Stimulated activated CD8-positive, alpha-beta memory T cell treated with anti-CD3 and anti-CD28 coated beads, Interleukin-7, amount 100 ng/mL, for 48 hours (primary cell): ENCODE measurements at places on chromosomes 5 and 9.

GRCh38 chr5:147669169-147669869 is 113.2 kb downstream of the JAKMIP2 start:
- DNase-seq: no peak

- DNase-seq: no peak
Measured at GRCh38 chr5:90803876-90804275, 245.3 kb downstream of the ADGRV1 start.

- no peak for DNase-seq
Measured at GRCh38 chr5:14436801-14437542, 144.6 kb upstream of the OTULINL start.

- no peak for DNase-seq
Measured at GRCh38 chr9:131610231-131610761, 65.0 kb downstream of the PRRT1B start.

GRCh38 chr9:136825295-136826187 is 16.7 kb upstream of the AJM1 start:
- no peak for DNase-seq

DNA sequence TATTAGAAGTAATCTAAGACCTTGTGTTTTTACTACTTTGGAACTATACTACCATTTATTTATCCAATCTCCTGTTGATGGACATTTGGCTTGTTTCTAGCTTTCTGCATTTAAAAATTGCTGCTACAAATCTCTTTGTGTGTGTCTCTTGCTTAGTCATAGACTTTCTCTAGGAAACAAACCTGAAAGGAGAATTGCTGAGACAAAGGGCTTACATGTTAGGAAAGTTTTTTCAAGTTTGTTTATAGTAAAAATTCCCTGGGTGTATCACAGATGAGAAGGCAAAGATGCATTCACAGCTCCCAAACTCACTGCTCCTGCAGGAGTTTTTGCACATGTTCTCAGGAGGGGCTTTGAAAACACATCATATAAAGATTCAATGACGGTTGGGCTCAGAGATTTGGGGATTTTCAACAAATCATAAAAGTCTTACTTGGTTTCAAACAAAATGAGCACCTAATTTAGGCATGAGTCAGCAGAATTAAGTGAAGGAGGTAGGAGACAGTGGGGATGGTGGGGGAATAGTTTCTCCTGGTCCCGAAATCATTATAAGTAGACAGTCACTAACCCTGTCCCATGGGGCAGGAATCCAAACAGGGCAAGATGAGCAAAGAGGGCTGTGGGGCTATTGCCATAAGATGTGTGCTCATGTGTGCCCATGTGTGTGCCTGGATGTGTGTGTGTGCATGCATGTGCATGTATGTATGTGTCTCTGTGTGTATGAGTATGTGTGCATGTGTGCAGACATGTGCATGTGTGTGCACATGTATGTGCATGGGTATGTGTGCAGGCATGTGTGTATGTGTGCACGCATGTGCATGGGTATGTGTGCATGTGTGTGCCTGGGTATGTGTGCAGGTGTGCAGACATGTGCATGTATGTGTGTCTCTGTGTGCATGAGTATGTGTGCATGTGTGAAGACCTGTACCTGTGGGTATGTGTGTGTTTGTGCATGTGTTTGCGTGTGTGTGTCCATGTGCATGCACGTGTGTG is 43.4 kb upstream of the S1PR3 start:
- DNase-seq: no peak

- no peak for DNase-seq
Measured at GRCh38 chr9:120151806-120152205, 428.2 kb downstream of the CDK5RAP2 start.

DNA sequence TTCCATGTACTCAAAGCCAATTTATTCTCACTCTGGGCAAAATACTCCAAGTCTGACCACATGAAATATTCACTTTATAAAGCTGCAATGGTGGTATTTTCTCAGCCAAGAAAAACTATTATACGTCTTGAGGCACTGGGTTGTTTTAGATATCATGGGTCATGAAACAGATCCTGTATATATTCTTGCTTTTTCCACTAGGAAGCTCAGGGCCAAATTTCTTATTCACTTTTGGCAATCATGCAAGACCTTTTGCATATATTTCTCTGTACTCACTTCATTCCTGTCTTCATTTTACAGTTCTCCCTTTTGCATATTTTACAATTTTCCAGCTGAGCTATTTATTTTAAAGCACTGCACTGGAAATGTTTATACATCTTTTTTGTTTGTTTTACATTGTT is 49.8 kb downstream of the GABBR2 start:
- DNase-seq: no peak

DNA sequence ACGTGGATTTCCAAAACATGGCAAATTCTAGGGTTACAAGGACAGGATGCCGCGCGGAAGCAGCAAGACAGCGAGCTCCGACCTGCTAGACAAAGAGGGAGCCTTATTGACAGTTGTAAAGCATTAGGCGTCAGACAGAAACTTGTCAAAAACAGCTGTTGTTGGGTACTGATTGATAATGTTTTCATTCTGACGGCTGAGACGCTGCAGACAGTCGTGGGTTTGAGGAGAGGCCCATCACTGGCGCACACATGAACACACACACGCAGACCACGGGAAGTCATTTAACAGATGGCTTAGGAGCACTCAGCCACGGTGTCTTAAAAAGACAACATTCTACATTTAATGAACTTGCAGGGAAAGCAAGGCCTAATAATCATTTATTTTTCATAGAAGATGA is 324.0 kb downstream of the NDUFS4 start:
- DNase-seq: no peak

- no peak for DNase-seq
Measured at GRCh38 chr9:76525196-76525595, 66.2 kb downstream of the GCNT1 start.

- DNase-seq: no peak
Measured at GRCh38 chr5:53027913-53028312, 38.8 kb downstream of the ITGA2 start.

DNA sequence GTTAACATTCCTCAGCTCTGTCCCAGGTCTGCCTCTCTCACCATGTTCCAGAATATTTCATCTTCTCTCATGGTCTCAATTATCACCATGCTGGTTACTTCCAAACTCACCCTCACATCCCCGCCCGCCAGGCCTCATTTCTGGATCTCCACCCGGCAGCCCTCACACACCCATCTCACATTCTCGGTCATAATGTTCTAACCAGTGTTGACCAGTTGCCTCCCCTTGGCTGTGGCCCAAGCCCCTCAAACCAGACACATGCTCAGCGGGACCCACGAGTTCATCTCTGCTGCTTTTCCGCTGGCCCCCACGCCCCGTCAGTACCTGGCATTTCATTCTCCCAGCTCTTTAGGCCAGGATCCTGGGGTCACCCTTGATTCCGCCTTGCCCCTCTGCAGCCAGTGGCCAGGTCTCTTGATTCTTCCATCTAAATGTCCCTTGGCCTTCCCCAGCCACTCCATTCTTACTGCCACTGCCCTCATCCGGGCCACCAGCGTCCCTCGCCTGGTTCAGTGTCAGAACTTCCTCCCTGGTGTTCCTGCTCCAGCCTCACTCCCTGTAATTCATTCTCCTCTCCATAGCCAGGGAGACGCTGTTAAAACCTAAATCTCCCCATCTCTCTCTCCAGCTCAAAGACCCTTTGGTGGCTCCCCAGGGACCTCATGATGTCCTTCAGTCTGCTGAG is 141.7 kb downstream of the MVB12B start:
- DNase-seq: no peak

DNA sequence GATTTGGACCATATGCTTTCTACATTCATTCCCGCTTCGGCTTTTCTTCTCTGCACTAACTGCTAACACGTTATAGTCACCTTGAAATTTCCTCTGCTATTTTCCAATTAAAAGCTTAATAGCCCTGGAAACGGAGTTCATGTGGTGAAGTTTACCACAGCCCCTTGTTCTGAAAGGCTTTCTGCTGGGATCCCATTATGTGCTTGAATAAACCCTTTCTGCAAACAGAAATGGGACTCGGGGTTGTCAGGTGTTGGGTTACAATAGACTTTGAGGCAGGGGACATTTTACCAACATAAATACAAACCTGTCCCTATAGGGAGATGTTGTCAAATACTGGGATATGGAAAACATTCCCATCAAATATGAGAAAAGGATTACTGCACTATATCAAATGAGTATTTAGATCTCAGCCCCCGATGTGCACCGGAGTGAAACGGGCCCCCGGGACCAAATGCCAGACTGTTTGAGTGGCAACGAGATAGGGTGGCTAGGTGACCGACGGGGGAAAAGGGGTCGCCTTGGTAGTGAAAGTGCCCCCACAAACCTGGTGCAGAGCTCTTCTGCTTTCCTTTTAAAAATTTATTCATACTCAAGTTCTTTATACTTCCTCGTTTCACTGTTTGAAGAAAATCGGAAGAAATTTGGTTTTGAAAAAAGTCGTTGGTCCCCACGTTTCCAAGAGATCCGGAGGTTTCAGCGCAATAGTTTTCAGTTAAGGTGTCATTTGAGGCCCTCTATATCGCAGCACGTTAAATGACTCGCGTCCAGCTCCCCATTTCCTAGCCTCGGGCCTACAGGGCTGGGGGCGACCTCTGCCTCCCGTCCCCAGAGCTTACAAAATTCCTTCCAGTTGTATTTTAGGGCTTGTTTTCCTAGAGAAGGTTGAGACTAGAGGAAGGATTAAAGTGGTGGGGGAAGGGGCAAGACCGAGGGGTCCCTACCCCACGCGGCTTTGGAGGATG is 2.1 kb upstream of the DMRT3 start:
- DNase-seq: no peak

DNA sequence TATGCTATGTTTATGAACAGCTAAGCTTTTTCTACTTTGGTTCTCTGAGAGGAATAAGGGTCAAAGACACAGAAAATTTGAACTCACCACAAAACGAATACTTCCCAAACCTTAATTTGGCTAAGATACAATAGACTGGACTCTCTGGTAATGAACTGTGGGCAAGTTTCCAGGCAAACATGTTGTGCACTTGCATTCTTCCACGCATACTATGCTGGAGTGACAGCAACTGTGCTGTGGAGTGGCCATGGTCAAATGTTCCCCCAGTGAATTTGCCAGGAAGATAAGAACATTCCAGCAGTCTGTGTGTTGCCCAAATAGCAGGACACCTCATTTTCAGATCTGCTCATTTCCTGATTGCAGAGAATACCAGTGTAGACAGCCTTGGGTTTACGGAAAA is 275.3 kb upstream of the IL12B start:
- DNase-seq: no peak

GRCh38 chr5:154300207-154300883 is 109.8 kb downstream of the GALNT10 start:
- no peak for DNase-seq

DNA sequence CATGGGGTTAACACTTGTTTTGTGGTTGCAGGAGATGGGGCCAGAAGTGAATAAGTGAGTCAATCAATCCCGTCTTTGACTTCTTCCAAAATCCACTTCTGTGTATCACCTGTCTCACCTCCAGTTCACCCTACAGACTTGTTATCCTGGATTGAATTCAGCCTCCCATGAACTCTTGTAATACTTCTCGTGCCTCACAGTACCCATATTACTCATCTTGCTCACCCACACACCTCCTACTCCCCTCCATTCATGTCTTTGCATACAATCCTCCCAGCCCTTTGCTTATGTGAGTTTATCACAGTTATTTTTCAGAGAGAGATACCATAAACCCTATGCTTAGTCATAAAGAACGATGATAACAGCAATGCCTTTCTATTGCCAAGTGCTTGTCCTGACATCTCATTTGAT is 52.9 kb upstream of the PAPPA start:
- DNase-seq: no peak

DNA sequence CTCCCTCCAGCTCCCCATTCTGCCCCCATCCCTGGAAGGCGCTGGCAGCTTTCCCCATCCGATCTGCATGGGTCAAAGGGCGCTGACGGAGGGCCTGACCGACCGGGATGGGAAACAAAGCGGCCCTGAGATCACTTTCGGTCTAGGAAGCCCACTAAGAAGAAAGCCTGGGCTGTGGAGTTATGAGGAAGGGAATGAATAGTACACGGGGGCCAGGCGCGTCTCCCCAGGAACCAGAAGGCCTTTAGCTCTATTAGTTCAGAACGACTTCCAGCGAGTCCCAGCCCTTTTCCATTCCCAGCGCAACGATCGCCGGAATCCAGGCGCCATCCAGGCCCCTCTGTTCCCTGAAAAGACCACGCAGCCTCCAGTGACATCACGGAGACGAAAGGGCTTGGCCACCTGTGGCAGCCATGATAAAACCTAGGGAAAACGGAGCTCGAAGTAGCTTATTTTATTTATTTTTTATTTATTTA is 70.1 kb upstream of the CCDC180 start:
- DNase-seq: no peak

DNA sequence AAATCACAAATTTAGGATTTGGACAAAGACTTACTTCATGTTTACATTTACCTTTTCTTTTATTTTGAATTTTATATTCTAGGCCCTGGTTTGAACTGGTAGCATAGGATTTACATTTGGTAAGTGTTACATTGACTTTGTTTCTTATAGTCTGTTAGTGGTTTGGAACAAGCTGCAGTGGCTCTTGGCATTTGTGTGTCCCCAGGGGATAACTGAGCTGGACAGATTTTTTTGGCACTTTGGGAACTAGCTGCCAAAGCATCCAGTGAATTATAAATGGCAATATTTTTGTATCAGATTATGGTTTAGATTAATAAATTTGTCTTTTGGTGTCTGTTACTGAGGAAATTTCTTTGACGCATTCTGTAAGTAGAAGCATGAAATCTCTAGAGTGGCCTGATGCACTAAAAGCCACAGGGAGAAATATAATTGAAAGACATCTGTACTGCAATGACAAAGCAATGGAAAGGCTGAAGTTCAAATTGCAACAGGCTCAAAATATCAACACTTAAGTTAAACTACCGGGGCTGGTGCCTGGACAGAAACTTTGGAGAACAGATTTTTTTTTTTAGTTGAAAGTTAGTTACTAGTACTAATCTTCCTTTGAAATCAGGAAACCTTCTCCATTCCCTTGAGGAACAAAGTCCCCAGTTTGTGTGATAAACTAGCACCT is 107.6 kb upstream of the PLCXD3 start:
- no peak for DNase-seq

DNA sequence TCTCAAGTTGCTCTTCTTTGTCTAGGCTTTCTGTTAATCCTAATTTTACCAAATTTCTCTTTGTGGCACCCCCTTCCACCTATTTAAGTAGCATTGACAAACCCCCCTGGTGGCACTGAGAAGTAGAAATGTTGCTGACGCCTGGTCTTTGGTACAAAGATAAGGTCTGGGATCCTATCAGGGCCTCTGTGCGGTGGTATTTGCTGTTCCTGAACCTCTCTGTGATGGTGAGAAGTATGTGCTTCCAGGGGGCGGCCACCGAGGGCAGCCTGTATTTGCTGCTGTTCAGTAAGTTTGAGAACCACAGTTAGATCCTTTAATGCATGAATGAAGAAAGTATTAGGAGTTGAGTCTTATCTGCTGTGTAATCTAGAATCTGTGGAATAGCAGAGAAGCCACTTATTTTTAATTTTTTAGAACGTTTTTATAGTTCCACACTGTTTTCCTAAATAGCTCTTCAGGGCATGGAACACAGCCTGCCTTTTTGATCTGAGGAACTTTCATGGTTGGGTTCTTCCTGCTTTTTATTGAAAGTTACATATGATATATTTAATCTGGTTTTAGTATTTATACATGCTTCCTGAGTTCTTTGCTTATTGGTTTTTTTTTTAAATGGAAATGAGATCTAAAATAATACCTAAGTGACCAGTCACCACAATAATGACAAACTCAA is 124.2 kb downstream of the TRIO start:
- DNase-seq: no peak
